ENCODE measurements at places on chromosomes 2 and 18.

- no peak for DNase-seq
Observed at GRCh38 chr2:106686814-106687213, 199.2 kb downstream of the ST6GAL2 start.

- DNase-seq, result no peak
Observed at GRCh38 chr2:217186152-217186551, 326.3 kb upstream of the TNP1 start.

DNA sequence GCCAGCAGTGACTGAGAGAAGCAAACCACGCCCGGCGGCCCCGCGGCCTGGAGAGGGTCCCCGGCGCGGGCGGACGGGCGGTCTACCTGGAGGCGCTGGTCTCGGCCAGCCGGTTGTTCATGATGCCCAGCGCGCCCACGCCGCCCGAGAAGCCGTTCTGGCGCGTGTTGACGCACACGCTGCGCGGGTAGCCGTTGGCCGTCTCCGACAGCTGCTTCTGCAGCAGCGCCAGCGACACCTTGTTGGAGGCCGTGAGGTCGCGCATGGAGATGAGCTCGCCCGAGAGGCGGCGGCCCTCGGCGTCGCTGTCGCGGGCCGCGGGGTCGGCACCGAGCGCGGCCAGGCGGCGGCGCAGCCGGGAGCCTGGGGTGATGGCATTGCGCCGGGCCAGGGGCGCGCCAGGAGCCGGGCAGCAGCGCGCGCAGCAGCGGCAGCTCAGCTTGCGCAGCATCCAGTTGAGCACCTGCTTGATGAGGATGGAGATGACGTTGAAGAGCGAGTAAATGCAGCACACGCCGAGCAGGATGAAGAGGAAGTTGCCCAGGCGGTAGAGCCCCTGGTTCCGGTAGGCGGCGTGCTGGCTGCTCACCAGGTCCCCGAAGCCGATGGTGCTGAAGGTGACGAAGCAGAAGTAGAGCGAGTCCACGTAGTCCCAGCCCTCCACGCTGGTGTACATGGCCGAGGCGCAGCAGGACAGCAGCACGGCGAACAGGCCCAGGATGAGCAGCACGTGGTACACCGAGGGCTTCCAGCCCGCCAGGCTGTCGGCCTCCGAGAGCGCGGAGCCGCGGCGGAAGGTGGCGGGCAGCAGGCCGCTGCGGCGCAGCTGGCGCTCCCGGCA lies 118.1 kb downstream of the MSH2 start:
- peak; percentile 84 for DNase-seq

GRCh38 chr2:137607722-137608318 lies 356.5 kb upstream of the HNMT start:
- peak; percentile 24 for DNase-seq

Measured in eye (tissue), 1 donor.